Endothelial cell (in vitro differentiated cells): ENCODE measurements at places on chromosomes 6 and 20.
A peak's percentile ranks its signal among the peaks of the same experiment; 100 is the strongest.

GRCh38 chr6:47974106-47974505 is 136.9 kb downstream of the PTCHD4 start:
- DNase-seq = no peak
- H3K27me3 ChIP-seq = peaks cover 2% of the 10 kb centered on the region
- no peak overlapping the region for H3K27ac ChIP-seq
- peaks cover 28% of the 10 kb centered on the region for H3K4me1 ChIP-seq

DNA sequence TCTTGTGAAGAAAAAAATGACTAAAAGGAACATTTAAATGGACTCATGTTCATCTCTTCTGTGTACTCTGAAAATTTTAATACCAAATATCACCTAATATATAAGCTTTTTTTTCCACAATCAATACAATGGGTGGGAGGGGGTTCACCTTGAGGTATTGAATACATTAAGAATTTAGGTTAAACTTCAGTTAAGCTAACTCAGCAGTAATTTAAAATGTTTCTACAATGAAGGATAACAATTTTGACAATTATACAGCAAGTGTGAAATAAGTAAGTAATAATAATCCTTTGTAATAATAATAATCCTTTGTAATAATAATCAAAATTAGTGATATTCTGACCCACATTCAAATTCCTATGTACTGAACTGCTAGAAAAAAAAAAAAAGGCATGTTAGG is 136.0 kb downstream of the PRKN start:
- DNase-seq = no peak
- H3K27me3 ChIP-seq = no peaks in the 10 kb centered on the region
- H3K4me1 ChIP-seq = no peaks in the 10 kb centered on the region

GRCh38 chr6:156865019-156865629 is 87.9 kb downstream of the ARID1B start:
- peaks cover 13% of the 10 kb centered on the region for H3K27me3 ChIP-seq
- no peak overlapping the region for H3K27ac ChIP-seq
- H3K36me3 ChIP-seq = peaks cover 6% of the 10 kb centered on the region
- peaks cover 66% of the 10 kb centered on the region for H3K4me1 ChIP-seq
- DNase-seq = no peak

DNA sequence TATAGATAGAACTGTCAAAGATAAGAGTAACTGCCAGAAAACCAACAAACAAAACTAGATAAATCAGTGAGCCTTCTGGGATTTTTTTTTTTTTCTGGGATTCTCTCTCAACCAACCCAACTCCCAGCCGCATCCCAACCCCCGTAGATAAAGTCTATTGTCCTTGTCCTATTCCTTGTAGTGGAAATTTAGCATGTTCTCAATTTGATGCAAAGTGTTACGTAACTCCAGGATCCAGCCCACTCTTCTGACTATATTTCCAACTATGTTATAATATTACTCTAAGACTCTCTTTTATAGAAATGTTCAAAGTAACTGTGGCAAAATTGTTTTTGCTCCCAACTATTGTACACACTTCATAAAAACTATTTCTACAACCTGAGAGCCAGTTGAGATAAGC is 15.4 kb upstream of the CDYL start:
- H3K36me3 ChIP-seq = no peaks in the 10 kb centered on the region
- no peak for DNase-seq
- no peak overlapping the region for H3K27ac ChIP-seq
- H3K4me3 ChIP-seq = no peak overlapping the region
- H3K27me3 ChIP-seq = no peaks in the 10 kb centered on the region
- H3K4me1 ChIP-seq = no peaks in the 10 kb centered on the region

- no peak for DNase-seq
- H3K4me1 ChIP-seq = no peaks in the 10 kb centered on the region
- H3K27me3 ChIP-seq = no peaks in the 10 kb centered on the region
- no peak overlapping the region for H3K27ac ChIP-seq
- H3K36me3 ChIP-seq = no peaks in the 10 kb centered on the region
Measured at GRCh38 chr6:117947234-117947633, 40.2 kb downstream of the SLC35F1 start.

GRCh38 chr6:38114976-38115625 is 295.6 kb downstream of the ZFAND3 start:
- no peak overlapping the region for H3K4me3 ChIP-seq
- no peak for DNase-seq
- H3K36me3 ChIP-seq = peaks cover 6% of the 10 kb centered on the region
- H3K27ac ChIP-seq = no peak overlapping the region

DNA sequence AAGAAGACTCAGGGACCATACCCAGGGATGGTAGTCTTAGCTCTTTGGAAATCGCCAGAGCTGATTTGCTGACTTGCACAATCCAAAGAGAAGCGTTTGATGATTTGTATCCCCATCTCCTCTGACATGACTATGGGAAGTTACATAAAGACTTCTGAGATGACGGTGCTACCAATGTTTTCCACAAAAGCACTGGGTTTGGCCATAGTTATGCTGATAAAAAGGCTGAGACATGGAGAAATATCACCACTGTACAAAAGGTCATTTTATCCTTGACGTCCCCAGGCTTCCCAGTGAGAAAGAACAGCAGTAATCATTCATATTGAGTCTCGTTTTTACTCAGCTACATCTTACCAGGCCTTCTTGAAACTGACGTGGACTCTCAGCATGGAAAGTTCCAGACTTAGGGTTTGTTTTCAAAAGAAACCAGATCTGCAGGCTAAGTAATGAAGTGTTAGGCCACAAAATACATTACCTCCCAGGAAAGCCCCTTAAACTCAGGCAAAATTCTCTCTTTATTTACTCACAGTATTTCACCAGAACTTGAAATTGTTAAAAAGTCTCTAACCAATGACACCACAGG is 370.3 kb upstream of the JARID2 start:
- H3K4me3 ChIP-seq = no peak overlapping the region
- peaks cover 37% of the 10 kb centered on the region for H3K4me1 ChIP-seq
- no peak for DNase-seq
- H3K27me3 ChIP-seq = peaks cover 3% of the 10 kb centered on the region

- H3K4me3 ChIP-seq = no peak overlapping the region
- no peaks in the 10 kb centered on the region for H3K4me1 ChIP-seq
- H3K27ac ChIP-seq = no peak overlapping the region
- H3K27me3 ChIP-seq = no peaks in the 10 kb centered on the region
- DNase-seq = peak; percentile 19
Measured at GRCh38 chr20:8854571-8854970, 214.3 kb upstream of the PLCB4 start.

GRCh38 chr20:57791966-57792365 is 82.2 kb upstream of the PMEPA1 start:
- H3K27me3 ChIP-seq = no peaks in the 10 kb centered on the region
- H3K4me1 ChIP-seq = peaks cover 30% of the 10 kb centered on the region
- peak overlapping the region; percentile 10 for H3K27ac ChIP-seq
- H3K36me3 ChIP-seq = no peaks in the 10 kb centered on the region
- H3K4me3 ChIP-seq = no peak overlapping the region
- no peak for DNase-seq

- no peak overlapping the region for H3K27ac ChIP-seq
- no peak for DNase-seq
- H3K4me1 ChIP-seq = no peaks in the 10 kb centered on the region
- H3K36me3 ChIP-seq = peaks cover 24% of the 10 kb centered on the region
Measured at GRCh38 chr6:158762787-158763433, 56.3 kb downstream of the EZR start.

- H3K4me1 ChIP-seq = peaks cover 30% of the 10 kb centered on the region
- peak overlapping the region; percentile 81 for H3K27ac ChIP-seq
- no peaks in the 10 kb centered on the region for H3K36me3 ChIP-seq
- DNase-seq = peak; percentile 31
- no peak overlapping the region for H3K4me3 ChIP-seq
- peaks cover 11% of the 10 kb centered on the region for H3K27me3 ChIP-seq
Measured at GRCh38 chr20:63335711-63336110, 25.4 kb downstream of the CHRNA4 start.

GRCh38 chr20:58518896-58519593 is 3.8 kb upstream of the APCDD1L start:
- H3K27me3 ChIP-seq = peaks cover 12% of the 10 kb centered on the region
- no peak overlapping the region for H3K27ac ChIP-seq
- no peak for DNase-seq
- no peak overlapping the region for H3K4me3 ChIP-seq
- peaks cover 3% of the 10 kb centered on the region for H3K4me1 ChIP-seq

- no peak for DNase-seq
- no peak overlapping the region for H3K27ac ChIP-seq
- no peaks in the 10 kb centered on the region for H3K36me3 ChIP-seq
Measured at GRCh38 chr20:6123649-6124014, 802 bp upstream of the FERMT1 start.

DNA sequence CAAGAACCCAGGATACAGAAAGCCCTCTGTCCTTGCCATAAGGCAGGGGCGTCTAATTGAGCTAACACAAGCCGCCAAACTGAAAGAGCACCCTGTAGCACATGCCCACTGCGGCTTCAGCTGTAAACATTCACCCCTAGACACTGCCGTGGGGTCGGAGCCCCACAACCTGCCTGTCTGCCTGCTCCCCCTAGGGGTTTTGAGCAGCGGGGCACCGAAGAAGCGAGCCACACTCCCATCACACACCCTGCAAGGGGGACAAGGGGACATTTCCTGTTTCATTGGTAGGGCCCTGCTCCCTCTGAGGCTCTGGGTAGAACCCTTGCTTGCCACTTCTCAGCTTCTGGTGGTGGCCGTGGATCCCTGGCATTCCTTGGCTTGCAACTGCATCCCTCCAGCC is 45.2 kb upstream of the BCLAF1 start:
- DNase-seq = peak; percentile 28
- no peak overlapping the region for H3K4me3 ChIP-seq
- no peaks in the 10 kb centered on the region for H3K36me3 ChIP-seq
- H3K4me1 ChIP-seq = no peaks in the 10 kb centered on the region
- H3K27me3 ChIP-seq = no peaks in the 10 kb centered on the region
- H3K27ac ChIP-seq = no peak overlapping the region

DNA sequence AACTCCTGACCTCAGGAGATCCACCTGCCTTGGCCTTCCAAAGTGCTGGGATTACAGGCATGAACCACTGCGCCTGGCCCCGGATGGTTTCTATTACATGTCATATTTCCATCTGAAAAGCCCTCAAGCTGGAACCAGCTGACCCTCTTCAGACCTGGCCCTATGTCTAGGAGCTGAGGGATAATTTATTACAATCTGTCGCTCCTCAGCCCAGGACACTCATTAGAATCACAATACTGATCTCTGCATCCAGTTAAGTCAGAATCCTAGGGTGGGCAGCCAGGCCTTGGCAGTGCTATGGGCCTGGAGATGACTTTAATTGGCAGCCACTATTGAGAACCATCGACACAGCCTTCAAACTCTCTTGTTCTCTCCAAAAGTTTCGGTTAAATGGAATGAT is 162.6 kb upstream of the SNX9 start:
- H3K27ac ChIP-seq = no peak overlapping the region
- no peak for DNase-seq
- no peak overlapping the region for H3K4me3 ChIP-seq
- peaks cover 10% of the 10 kb centered on the region for H3K27me3 ChIP-seq

- peaks cover 49% of the 10 kb centered on the region for H3K4me1 ChIP-seq
- H3K27ac ChIP-seq = peak overlapping the region; percentile 92
- H3K27me3 ChIP-seq = peaks cover 4% of the 10 kb centered on the region
Measured at GRCh38 chr20:19889011-19889953, 127.9 kb upstream of the NAA20 start.

GRCh38 chr6:152026291-152026690 is 218.8 kb downstream of the ESR1 start:
- H3K27ac ChIP-seq = no peak overlapping the region
- H3K4me3 ChIP-seq = no peak overlapping the region
- H3K36me3 ChIP-seq = no peaks in the 10 kb centered on the region
- no peaks in the 10 kb centered on the region for H3K27me3 ChIP-seq
- no peaks in the 10 kb centered on the region for H3K4me1 ChIP-seq

DNA sequence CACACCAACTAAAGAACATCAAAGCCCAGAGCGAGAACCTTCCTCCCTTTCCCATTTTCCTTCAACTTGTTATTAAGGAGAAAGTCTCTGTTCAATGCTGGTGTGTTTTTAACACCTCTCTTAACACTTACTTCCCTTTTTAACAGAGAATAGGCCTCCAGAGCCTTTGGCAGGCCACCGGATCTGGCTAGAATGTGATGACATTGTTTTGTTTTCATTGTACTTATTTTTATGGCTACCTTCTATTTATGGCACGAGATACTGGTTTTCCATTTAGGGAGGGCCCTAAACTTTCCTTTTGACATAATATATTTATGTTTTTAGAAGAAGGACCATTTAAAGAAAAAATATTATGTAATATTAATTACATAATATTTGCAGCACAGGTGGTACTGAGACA is 21.6 kb downstream of the TCF15 start:
- H3K27ac ChIP-seq = no peak overlapping the region
- peaks cover 18% of the 10 kb centered on the region for H3K4me1 ChIP-seq
- no peak overlapping the region for H3K4me3 ChIP-seq
- H3K27me3 ChIP-seq = peaks cover 3% of the 10 kb centered on the region

GRCh38 chr6:134323294-134323693 is 5.4 kb upstream of the SGK1 start:
- no peak overlapping the region for H3K4me3 ChIP-seq
- peaks cover under 1% of the 10 kb centered on the region for H3K4me1 ChIP-seq
- no peaks in the 10 kb centered on the region for H3K36me3 ChIP-seq

DNA sequence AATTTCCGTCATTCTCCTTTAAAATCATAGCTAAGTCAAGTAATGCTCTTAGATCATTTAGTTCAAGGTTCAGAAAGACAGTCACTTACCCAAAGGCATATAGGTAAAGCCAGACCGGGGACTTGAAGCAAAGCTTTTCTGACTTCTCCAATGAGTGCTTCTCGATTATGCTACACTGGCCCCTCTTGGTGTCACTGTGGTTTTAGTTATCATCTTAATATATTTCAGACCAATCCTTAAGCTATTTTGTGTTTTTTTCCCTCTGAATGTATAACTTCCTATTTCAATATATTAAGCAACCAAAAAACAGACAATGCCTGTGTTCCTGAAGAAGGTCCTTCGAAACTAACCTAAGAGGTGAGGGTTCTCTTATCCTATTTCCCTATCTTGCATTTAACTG is 3.9 kb downstream of the PRDM1 start:
- peaks cover 3% of the 10 kb centered on the region for H3K27me3 ChIP-seq
- peak overlapping the region; percentile 93 for H3K27ac ChIP-seq
- DNase-seq = no peak
- peaks cover 3% of the 10 kb centered on the region for H3K36me3 ChIP-seq
- H3K4me1 ChIP-seq = peaks cover 71% of the 10 kb centered on the region
- peak overlapping the region; percentile 89 for H3K4me3 ChIP-seq

GRCh38 chr20:23335521-23335920 is 15.1 kb upstream of the NXT1 start:
- peaks cover 12% of the 10 kb centered on the region for H3K4me1 ChIP-seq
- no peaks in the 10 kb centered on the region for H3K36me3 ChIP-seq

DNA sequence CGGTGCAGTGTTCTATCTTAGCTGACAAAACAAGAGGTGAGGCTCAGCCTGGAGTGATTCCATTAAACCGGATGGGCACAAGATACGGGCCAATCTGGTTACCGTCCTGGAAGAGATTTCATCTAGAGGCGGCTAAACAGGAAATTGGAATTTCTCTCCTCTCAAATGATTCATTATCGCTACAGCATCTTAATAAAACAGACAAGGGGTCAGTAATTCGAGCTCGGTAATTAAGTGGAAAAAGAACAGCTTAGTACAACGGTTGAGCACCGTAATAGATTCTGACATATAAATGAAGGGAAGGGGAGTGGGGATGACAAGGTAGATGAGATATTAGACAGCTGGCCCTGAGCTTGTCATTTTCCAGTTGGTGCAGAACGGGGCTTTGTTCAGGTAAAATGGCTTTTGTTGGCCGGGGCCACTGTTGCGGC is 137.2 kb downstream of the EDN3 start:
- H3K36me3 ChIP-seq = no peaks in the 10 kb centered on the region
- no peak for DNase-seq
- H3K4me3 ChIP-seq = no peak overlapping the region
- no peaks in the 10 kb centered on the region for H3K27me3 ChIP-seq
- H3K27ac ChIP-seq = no peak overlapping the region
